Right renal cortex interstitium (tissue), 3 donors: ENCODE measurements at places on chromosomes 4 and X.

DNA sequence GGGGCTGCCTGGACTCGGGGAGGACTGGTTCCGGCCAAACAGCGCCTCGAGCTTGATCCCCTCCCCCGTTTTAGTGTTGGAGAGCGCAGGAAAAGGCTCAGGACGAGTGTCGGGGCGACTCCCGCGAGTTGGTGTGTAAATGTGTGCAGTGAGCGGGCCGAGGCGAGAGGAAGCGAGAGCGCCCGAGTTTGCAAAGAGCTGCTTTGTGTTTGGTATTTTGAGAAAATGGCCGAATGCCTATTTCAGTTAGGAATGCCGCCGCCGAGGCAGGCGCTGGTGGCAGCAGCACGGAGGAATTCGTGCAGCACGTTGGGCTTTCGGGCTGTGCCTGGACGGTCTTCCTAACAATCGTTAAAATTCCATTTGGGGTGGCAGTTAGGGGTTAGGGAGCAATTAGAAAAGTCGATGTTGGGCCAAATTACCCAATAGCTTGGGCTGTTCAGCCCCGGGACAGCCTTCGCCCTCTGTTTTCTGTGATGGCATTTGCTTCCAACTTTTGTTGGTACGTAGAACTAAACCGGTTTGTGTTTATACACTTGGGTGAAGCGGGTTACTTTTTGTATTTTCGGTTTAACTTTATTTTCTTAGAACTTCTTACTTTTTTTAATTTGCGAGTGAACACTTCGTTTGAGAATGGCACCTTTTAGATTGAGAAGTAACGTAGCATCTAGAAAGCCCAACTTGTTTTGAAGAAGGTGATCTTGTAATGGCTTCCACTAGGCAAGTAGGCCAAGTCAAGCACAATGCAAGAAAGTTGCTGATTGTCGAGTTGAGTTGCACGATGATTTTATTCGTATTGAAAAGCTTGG lies 1.6 kb downstream of the REST start:
- DNase-seq = no peak

- peak; percentile 58 for DNase-seq
These were observed at the start of gene SEC24B for GRCh38 chr4:109433205-109434006. Gene SEC24B, plus strand, starts transcription at chr4:109433815. Its CDS starts 55 bp downstream, at chr4:109433870.

DNA sequence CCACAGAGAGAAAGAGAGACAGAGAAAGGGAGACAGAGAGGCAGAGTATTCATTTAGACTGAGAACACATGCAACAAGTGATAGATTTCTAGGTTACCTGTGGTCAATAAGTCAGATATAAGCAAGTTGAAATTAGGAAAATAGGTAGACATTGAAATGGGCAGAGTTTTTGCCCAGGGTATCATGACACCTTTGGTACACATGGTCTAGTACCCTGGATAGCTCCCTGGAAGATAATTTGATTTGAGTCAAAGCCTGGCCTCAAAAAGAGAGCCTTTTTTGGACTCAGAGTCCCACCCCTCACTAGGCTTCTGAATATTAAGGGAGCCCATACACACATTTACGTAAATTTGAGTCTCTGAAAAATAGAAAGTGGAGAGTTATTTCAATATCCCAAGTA lies 4.0 kb upstream of the RPS6KA6 start:
- DNase-seq = no peak

GRCh38 chrX:134548257-134549201 lies 88.6 kb downstream of the HPRT1 start:
- DNase-seq = no peak

DNA sequence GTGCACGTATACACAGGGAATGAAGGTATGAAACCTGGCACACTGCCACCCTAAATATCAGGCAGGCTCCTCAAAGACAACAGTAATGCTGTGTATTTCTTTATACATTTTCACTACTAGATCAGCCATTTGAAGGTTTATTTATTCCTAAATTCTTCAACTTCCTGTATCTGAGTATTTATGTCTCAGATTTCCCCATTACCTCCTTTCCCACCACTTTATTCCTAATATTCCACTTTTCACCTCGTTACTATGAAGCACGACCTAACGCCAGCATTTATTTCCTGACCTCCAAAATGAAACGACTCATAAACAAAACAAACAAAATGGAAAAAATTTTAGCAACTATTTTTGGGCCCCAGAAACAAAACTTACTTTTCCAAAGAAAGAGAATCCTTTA lies 69.6 kb downstream of the MAML3 start:
- no peak for DNase-seq

DNA sequence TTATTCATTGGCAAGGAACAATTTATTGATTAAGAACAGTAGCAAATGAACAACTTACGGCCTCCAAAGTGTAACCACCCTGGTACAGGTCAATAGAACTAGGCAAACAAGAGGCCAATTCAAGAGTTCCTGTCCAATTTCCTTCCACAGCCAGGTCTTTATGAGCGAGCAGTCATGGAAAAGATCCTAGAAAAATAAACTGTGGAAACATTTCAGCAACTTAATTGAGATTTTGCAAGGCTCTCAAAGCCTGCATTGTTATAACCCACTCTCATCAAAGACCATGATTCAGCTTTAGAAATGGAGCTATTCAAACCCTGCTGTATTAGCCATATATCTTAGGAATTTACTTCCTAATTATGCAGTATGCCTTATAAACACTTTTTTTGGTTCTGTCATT lies 43.6 kb downstream of the UNC5C start:
- no peak for DNase-seq

DNA sequence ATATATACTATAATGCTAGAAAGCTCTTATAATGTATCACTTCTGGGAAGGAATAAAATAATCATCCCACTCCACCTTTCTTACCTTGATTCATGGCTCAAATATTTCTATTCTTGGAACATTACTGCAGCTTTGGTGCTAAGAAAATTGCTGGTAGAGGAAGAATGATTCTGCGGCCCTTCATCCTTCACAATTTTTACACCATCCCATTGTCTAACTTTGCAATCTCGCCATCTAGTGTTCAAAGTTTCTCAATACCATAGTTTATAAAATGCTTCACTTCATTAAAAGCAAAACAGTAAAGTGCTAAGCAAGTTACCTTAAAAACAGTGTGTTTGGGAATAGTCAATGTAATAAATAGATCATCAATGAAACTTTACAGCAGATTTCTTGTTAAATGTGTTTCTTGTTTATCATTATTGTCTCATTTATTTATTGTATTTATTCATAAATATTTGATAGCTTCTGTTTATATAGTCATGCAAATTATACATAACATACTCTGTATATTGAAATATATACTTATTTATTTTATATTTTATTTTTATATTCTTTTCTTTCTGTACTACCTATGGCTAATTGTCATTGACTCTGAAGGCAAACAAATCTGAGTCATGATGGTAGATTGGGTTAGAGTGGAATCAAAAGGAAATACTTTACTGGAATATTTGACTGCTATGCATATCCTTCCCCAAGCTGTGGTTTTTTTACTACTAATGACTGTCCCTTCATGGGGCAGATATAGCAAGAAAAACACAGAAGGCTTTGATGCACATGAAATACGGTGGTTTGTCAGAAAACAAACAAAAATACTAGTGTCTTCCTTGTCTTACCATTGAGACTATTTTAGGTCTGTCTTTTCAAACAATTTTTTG lies 390.7 kb downstream of the MAPK10 start:
- peak; percentile 60 for DNase-seq

- DNase-seq = no peak
These were observed 147.5 kb downstream of the DLG3 start for GRCh38 chrX:70592091-70592490.

GRCh38 chr4:109169170-109169569 lies 133.3 kb downstream of the COL25A1 start:
- DNase-seq = no peak

GRCh38 chrX:12789976-12790375 lies 1.2 kb upstream of the PRPS2 start:
- DNase-seq = no peak
